ENCODE measurements at places on chromosomes 4 and X.

DNA sequence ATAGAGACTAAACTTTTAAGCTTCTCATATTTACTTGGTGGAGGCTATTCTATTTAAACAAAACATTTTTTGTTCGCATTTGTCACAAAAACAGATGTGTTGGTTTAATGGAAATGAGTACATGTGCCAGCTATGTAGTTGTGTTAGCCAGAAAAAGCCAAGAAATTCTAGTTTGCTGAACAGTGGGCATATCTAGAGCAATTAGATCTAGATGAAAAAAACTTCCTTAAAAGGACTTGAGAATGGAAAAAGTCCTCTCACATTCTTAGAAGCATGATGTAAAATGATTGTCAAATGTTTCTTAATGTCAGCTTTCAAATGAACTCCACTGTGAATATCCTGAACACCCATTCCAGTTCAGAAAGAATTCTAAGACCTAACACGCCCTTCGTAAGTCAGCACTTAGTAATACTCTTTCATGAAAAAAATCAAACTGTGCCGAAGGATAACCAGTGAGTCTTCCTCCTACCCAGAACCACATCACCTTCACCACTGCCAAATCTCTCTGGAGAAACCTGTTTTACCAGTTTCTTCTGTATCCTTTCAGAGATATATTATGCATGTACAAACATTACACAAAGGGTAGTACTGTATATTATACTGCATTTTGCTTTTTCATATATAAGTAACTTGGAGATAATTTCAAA, 28.2 kb downstream of the PHKA1 start:
- no peak for DNase-seq

- DNase-seq = no peak
These were observed 4.6 kb downstream of the RAB33B start for GRCh38 chr4:139458543-139458942.

DNA sequence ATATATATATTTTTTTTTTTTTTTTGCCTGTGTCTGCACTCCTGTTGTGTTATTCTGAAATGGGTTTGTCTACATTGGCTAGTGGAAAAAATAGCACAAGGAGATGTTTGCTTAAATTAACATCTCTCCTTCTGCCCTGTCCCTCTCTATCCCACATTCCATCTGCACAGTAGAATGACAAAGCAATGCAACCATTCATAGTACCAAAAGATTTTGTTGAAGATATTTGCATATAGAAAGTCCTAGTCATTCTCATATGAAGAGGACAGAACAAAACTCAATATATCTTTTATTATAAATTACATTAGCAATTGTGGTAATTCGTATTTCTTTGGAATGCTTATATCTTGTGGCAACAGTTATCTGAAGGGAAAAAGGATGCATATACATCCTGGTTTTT, 88.3 kb upstream of the AGA start:
- no peak for DNase-seq

- no peak for DNase-seq
These were observed 80.0 kb downstream of the FHIP1A start for GRCh38 chr4:151488968-151489367.

DNA sequence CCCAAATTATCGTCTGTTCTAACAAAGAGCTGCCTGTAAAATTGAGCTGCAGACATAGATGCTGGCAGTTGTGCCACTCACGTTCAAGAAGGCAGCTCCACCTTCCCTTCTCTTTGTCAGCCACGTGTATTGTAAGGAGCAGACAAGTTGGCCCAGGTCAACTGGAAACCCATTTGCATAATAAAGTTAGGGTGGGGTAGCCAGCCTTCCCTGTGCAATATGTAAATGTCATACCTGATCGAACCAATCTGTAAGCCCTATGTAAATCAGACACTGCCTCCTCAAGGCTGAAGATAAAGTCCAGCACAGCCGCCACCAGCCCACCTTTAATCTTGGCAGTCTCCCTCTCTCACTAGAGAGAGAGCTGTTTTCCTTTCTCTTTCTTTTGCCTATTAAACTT, 117.2 kb downstream of the TMEM144 start:
- DNase-seq = no peak

- DNase-seq = no peak
These were observed 1.0 kb upstream of the DAPP1 start for GRCh38 chr4:99815597-99816011.

- DNase-seq = peak; percentile 53
These were observed at the start of gene RPS6KA6 for GRCh38 chrX:84187533-84188319. Gene RPS6KA6, minus strand, starts transcription at chrX:84188199. Its CDS starts 300 bp downstream, at chrX:84187899.

- no peak for DNase-seq
These were observed 42.2 kb downstream of the KLHL5 start for GRCh38 chr4:39104255-39104654.
